ENCODE measurements at places on chromosomes 2 and 18.

DNA sequence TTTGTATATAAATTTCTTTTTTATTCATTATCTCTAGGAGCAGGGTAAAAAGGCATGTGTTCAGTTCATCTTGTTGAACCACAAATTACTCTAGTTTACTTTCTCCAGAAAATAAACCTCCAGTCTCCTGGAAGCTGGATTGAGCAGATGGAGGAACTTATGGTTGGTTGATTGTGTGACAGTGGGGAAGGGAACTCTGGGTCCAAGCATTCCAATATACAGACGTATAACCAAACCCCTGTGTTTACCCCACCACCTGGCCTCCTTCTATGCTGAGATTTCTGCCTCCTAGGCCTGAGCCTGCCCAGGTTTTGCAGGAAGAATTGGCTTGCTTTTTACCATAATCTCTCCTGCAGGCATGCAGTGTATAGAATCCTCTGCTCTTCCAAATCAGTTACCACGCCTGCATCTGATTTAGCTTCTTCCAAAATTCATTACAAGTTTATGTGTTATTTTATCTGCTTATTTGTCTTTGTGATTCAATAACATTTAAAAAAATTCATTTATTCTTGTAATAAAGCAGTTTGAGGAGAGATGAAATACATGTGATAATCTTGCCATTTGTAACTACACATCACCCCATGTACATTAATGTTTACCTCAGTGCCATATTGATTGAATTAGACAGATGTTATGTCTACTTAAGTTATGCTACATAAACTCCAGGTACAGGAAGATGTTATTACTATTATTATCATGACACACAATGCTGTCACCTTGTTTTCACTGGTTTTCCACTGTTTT is 2.5 kb upstream of the RAB27B start:
- no peak for DNase-seq

DNA sequence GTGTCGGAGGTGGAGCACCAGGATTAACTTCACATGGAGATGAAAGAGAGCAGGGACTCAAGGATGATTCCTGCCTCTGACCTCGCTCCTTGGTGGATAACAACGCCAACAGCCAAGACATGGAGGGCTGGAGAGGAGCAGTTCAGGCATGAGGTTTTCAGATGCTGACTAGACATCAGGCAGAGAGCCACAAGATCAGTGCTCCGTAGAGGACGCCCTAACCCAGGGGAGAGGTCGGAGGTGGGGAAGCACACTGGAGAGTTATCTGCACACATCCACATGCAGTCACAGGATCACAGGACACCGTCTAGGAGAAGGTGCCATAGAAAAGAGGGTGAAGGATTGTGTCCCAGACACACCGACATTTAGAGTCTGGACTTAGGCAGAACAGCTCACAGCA is 344.3 kb downstream of the EIPR1 start:
- DNase-seq = no peak

- DNase-seq = no peak
These were observed 242.8 kb upstream of the LRRTM1 start for GRCh38 chr2:80547344-80547743.

GRCh38 chr2:107148496-107148895 is 262.5 kb upstream of the ST6GAL2 start:
- DNase-seq = no peak

DNA sequence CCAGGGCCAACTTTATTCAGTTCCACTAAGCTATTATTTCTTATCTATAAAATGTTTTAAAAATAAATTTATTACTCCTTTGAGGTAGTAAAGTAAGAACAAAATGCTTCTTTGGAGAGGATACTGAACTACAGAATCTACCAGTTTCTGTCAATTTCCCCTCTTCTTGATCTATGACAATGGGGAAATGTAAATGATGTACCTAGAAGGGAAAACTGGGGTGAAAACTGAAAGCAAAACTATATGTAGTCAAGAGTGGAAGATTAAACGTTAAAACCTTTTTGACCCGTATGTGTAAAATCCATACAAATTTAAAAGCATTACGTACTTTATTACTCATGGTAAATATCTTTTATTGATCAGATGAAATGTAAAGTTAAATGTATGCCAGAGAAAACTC is 1287.8 kb upstream of the TMEFF2 start:
- DNase-seq = no peak

GRCh38 chr2:101418460-101419095 is 31.3 kb upstream of the CREG2 start:
- no peak for DNase-seq

GRCh38 chr2:54279385-54279784 is 23.4 kb upstream of the TSPYL6 start:
- no peak for DNase-seq
